Activated CD4-positive, alpha-beta T cell treated with anti-CD3 and anti-CD28 coated beads for 48 hours (primary cell): ENCODE measurements at places on chromosomes 5 and 9.

DNA sequence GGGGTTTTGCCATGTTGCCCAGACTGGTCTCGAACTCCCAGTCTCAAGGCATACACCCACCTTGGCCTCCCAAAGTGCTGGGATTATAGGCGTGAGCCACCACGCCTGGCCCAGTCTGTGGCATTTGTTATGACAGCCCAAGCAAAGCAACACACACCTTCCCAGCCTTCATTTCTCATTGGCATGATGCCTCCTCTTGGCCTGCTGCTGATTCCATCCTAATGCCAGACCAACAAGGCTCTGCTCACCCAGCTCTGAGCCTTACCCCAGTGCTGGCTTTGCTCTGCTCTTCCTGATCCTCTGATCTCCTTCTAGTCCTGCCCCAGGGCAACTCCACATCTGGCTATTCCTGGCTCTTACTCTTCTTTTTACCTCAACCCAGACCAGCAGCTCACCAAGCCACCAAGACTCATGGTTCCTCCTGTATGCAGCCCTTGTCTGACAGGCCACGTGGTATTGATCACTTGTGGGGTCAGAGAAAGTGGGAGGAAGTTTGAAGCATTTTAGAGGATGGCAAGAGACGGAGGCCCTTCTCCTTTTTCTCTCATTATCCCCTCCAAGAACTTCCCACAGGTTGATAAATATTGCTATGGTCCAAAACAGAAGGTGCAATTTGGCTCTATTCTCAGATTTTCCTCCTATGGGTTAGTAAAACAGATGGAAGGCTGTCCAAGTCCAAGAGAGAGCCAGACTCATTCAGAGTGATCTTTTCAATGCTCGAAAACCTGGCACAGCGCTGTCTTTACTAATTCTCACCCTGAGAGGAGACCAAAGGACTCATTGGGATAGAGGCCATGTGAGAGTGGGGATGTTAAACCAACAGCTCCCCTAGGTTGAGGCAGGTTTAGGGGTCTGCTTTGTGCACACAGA is 958 bp downstream of the CD180 start:
- no peak for DNase-seq

- no peak for DNase-seq
Observed at GRCh38 chr9:17520268-17521064, 58.4 kb upstream of the SH3GL2 start.

- no peak for DNase-seq
Observed at GRCh38 chr9:82706786-82707185, 356.2 kb downstream of the RASEF start.

GRCh38 chr9:123686829-123687192 is 243.1 kb downstream of the DENND1A start:
- DNase-seq = no peak

GRCh38 chr9:112103405-112103804 is 71.7 kb downstream of the SUSD1 start:
- DNase-seq = no peak
